T-helper 9 cell (primary cell): ENCODE measurements at places on chromosomes 7 and 10.

GRCh38 chr10:34716958-34717357 lies 98.1 kb downstream of the PARD3 start:
- no peak for DNase-seq

DNA sequence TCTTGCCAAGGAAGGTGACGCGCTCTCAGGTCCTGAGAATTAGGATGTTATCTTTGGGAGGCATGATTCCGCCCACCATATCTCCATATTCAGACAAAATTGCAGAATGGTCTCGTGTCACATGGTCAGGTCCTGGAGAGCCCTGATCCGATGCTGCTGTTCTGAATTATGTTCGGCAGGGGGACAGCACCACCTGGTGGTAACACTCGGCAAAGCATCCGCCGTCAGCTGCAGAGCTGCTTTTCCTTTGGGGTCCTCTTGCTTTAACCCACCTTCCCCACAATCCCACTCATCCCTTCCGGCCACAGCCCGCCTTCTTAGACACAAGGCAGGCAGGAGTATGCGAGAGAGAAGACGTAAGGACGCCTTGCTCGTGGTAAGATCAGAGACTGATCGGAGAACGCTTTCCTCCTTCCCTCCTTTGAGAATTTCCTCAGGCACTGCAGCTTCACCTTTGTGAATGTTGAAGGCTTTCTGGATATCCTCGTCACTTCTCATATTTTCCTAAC lies 327.8 kb upstream of the C7orf33 start:
- DNase-seq = peak; percentile 52

GRCh38 chr10:101783736-101784118 lies 481 bp upstream of the NPM3 start:
- DNase-seq = no peak

DNA sequence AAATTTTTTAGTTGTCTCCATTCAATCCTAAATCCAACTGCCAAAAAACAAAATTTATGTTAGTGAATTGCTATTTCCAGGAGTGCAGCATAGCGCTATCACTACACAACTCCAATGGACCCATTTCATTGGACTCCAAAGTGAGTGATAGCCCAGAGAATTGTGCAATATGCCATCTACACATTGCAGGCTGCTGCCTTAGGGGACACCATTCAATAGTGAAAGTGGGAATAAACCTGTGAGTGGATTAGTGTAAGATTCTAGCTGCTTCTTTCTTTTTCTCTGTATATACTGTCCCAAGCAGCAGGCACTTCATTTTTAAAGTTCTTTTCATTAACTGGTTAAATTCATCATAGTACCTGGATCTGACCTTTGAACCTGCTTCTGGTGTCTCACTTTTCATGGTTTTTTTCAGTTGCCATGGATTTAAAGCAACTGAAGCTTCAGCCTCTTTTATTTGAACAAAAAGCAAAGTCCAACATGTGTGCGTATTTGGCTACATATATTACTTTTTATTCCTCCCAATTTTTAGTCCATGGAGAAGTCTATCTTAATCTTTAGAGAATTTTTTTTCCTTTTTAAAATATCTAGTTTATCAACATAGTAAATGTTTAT lies 97.3 kb downstream of the DGKB start:
- no peak for DNase-seq

GRCh38 chr10:125694883-125695282 lies 11.9 kb upstream of the TEX36 start:
- no peak for DNase-seq

DNA sequence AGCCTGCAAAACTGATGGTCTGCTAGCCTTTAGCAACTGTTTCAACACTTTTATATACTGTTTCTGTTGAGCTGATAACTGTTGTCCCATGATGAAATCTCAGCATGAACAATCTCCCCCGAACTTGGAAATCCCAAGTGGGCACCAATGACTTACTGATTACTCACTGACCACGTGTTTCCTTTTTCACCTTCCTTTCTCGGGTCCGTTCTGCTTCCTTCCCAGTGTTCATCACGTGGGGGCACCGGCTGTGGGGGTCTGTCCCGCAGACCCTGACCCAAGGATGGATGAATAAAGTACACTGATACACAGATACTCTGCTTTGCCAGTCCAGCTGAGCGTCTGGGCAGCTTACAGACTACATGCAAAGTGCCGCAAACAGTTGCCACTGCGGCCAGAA lies 39.0 kb upstream of the RASGEF1A start:
- no peak for DNase-seq

DNA sequence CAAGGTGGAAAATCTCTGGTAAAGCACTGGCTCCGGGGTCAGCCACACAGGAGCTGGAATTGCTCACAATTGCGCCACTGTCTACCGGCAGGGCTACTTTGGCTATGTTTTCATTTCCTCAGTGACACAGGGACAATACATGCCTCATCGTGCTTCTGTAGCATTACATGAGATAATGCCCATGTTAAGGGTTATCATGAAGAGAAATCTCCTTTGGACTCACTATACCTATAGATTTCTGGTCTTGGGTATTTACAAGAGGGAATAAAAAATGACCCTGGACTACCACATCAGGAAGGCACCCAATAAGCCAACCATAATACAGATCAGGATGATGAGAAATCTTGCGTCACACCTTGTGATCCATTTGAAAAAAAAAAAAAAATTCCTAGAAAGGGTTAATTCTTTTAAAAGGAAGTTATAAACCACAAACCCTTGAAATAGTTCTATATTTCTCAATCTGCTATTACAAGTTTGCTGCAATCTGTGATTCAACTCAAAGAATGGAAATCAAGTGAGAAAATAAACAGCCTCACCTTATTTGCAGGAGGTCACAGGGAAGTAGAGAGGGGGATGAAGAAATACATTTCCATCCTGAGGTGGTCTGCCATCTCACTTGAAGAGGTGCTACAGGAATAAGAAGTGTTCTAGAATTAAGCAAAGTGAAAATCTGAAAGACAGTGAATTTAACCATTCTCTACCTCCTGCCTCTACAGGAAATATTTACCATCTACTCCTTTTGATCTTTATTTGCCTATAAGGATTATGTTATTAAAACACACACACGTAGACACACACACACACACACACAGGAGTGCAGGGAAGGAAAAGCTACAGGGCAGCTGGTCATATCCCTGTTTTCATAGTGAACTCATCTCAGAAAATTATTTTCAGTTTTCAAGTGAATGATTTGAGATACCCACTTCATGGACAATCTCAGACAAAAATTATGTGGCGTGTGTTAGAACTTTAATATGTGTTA lies 231.3 kb upstream of the CELF2 start:
- DNase-seq = no peak

- no peak for DNase-seq
Observed at GRCh38 chr7:9719303-9719702, 1254.4 kb upstream of the PHF14 start.

DNA sequence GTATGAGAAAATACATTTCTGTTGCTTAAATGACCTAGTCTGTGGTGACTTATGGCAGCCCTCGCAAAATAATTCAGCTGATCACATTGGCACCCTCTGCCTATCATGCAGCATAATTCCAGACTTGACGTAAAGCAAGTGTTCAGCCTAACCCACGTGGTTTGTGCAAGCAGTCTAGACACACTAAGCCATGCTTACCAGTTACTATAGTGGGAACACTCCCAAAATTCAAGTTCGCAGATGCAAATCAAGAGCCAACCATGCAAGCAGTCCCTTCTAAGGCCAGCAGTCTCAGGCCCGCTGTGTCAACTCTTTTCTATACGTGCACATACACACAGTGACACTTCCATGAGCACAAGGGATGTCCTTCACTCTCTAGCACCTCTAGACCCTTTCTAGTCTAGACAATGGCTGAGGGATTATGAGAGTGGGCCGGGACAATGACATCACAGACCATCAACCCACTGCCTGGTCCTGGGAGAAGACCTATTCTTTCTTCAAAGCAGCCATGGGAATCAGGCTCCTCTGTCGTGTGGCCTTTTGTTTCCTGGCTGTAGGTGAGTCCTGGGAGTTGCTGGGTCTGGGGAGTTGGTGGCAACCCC lies 29.0 kb upstream of the PRSS1 start:
- no peak for DNase-seq

- no peak for DNase-seq
Observed at GRCh38 chr7:106400923-106401322, 116.1 kb upstream of the NAMPT start.

GRCh38 chr10:29780096-29780495 lies 145.3 kb upstream of the SVIL start:
- no peak for DNase-seq

DNA sequence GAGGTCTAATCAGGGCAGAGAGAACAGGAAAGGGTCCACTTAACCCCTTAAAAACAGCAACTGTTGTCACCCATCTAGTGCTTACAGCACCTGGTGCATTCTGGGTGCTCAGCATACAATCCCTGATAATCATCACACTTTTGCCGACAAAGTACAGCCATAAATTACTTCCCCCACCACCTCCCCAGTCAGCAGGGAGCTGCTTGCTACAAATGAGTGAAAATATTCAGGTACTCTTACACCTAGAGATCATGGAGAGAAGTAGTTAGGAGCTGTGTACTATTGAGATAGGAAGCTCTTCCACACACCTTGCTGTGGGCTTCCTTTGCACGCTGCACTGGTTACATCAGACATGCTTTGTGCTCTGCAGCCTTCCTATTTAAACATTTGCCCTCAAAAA lies 723.5 kb upstream of the GALNT17 start:
- DNase-seq = no peak

DNA sequence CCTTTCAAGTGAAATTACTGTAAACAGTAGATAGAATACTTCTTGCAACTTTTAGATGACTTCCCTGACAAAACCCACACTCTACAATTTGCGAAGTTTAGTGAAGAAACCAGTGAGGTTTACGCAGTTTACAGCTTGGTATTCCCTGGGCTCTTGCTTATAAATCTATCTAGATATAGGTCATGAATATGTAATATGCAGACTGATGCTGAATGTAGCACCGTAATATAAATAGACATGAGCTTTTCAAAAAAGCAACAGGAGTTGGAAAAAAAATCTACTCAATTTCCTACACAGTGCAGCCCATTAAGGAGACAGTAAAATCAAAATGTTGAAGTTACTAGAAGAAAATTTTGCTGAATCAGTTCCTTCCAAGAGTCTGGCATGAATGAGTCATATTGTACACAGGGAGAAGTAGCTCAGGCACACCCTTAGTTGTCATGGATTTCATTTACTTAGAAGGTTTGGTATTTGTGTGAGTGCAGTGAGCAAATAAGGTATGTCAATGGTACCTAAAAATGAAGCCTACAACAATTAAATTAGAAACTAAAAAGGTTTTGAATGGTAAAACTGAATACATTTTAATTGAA lies 67.7 kb upstream of the NEUROD6 start:
- no peak for DNase-seq

DNA sequence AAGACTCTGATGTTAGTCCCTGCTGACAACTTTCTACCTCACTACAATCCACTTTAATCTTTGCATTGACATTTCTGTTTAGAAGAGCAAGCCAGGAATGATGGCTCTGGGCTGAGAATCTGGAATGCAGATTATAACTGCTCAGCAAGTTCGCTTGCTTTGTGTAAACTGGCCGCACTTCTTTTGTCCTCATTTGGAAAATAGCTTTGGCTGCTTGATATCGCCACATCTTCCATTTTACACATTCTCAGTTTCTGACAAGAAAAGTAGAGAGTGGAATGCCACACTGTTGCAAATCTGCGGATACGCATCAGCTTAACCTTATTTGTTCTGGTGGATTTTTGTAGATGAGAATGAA lies 429.8 kb downstream of the KCNMA1 start:
- DNase-seq = no peak

GRCh38 chr7:87596136-87596535 lies 4.5 kb downstream of the ABCB1 start:
- no peak for DNase-seq

GRCh38 chr10:126270111-126270510 lies 118.2 kb downstream of the ADAM12 start:
- no peak for DNase-seq

- DNase-seq = no peak
Observed at GRCh38 chr10:102988404-102989314, 70.6 kb downstream of the CNNM2 start.

DNA sequence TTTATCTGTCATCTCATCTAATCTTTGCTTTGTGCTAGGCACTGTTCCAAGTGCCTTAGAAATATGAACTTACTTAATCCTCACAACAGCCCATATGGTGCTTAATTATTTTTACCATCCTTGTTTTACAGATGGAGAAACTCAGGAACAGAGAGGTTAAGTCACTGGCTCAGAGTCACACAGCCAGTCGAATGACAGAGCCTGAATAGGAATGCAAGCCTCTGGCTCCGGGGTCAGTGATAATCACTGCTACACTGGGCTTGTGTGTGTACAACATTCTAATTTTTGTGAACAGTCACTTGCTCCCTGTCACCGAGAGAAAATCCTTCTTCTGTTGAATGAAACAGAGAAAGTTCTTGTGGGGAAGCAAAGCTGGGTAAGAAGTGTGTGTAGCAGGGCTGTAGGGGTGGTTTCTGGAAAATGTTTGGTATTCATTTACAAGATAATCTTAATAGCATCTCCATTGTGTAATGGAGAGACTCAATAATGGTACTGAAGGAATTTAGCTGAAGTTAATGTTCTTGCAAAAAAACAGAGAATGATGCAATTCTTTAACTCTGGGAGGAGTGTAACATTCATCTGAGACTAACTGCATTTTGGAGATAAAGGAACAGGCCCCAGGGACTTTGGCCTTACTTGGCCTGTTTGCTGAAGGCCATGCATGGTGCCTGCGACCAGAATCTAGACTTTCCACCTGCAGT lies 290.6 kb downstream of the FRMD4A start:
- no peak for DNase-seq

DNA sequence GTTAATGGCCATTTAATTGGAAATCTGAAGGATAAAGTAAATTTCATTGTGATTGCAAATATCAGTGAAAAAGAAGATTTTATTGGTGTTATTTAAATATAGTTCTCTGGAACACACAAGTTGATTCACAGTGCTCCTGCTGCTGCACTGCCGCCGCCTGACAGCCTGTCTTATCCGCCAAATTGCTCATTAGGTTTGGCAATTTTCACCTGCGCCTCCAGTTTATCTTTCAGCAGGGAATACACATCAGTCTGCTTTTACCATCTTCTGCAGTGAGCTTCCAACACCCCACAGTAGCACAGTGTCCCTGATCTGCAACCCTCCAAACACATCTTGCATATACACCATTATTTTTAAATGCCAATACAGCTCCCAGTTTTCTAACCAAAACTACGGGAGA lies 308.3 kb downstream of the PARD3 start:
- no peak for DNase-seq

DNA sequence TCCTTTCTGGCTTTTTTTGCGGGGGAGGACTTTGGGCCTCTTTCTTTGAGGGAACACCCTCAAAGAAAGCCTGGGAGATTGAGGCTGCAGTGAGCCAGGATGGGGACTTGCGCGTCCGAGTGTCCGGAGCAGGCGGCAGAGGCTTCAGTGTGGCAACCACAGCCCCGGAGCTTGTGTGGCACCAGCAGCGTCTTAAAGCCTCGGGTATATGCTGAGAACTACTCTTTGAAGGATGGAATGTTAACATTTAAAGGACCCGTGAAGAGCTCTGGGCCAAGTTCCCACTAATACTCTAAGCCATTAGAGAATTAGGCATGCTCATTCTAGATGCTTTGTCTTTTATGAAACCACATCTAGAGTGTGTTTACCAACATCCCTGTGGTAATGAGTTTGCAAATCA lies 168.2 kb downstream of the SEPTIN7 start:
- DNase-seq = no peak

DNA sequence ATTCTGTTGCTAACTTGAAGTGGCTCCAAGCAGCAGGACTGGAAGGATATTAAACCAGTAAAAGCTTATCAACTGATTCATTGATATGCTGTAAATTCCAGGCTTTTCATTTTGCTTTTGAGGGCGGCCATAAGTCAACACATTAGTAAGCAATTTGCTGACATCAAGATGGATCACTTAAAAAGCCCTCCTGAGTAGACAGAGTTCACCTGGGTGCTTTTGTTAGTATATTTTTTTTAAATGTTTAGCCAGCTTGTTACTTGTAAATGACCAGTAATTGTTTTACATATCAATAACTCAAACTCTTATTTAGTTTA lies 26.5 kb downstream of the RNF32 start:
- DNase-seq = no peak
